ENCODE measurements at places on chromosomes 7 and 10.

DNA sequence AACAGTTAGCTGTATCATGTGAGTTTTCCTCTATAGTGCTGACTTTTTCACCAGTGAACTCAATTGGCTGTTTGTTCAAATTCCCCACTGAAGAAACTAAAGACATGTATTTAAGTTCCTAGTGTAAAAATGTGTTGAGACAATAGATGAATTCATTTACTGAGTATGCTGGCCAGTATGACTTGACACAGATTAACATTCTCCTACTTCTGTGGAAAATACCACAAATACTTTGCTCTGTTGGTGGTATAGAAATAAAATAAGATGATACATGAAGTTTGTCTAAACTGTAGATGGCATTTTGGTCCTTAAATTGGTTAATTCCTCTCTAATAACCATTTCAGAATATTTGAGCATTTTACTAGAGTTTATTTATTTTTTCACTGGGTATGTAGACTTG lies 227.7 kb upstream of the TEX47 start:
- DNase-seq = no peak

DNA sequence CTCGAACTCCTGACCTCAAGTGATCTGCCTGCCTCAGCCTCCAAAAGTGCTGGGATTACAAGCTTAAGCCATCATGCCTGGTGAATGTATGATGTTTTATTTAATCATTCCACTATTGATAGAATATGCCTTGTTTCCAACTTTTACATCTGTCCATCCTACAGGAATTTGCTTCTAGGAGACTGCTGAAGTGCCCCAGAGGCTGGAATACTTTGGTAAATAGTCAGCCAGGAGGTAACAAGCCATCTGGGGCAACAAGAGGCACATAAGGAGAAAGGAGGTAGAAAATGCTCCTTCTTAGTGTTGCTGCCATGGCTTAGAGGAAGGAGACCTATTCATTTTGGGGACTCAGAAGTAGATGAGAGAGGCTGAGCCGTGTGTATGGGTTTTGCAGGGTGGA lies 14.8 kb downstream of the PLCE1 start:
- no peak for DNase-seq

DNA sequence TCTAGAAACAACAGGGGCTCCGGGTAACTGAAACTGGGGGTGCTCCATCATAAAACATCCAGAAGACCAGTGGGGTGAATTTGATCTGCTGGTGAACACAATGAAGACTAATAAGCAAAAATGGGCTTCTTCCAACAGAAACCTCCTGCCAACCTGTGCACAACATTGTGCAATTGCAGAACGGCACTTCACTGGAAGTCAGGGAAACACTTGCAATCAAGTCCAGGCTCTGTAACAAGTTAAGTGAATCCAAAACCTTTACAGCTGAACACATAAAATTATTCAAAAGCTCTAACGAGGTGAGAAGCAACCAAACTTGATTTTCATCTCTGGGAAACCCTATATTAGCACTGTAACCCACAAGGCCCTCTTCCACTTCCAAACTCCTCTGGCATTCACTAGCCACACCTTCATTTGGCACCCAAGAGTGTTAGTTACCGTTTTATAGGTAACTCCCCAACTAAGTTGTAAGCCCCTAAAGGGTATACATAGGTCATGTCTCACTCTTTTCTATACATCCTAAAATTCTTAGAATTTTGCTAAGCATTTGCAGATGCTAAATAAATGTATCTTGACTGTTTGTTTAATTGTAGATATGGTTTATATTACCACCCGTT lies 22.0 kb downstream of the IMMP2L start:
- no peak for DNase-seq

DNA sequence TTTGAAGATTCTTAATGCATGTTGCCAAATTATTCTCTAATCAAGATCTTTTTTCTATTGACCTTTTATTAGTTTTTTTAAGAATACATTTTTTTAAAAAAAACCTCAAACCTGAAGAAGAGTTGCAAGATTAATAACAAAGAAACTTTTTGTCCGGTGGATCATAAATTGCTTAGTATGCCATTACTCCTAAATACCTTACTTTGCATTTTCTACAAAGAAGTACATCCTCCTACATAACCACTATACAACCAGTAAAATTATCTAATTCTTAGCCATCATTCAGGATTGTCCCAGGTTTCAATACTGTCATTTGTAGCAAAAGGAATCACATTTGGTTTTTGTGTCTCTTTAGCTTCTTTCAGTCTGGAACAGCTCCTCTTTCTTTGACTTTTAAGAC lies 77.9 kb downstream of the SRI start:
- no peak for DNase-seq

DNA sequence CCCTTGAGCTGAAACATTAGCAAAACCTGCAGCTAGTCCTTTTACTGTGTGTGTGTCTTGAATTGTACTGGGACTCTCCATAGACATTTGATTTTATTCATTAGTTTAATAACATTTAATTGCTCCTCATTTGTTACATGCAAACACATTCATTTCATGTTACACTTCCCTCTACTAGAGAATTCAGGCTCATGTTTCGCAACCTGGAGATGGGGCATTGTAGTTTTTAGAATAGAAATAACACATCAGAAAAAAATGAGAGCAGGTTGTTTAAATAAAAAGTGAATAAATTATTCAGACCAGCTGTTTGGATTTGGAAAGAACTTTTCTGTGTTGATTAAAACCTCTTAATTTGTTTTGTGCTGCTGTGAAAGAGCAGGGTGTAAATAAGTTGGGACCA lies 243.9 kb downstream of the ETV1 start:
- no peak for DNase-seq

- DNase-seq = no peak
These were observed 56.4 kb upstream of the DKK1 start for GRCh38 chr10:52257692-52258075.

DNA sequence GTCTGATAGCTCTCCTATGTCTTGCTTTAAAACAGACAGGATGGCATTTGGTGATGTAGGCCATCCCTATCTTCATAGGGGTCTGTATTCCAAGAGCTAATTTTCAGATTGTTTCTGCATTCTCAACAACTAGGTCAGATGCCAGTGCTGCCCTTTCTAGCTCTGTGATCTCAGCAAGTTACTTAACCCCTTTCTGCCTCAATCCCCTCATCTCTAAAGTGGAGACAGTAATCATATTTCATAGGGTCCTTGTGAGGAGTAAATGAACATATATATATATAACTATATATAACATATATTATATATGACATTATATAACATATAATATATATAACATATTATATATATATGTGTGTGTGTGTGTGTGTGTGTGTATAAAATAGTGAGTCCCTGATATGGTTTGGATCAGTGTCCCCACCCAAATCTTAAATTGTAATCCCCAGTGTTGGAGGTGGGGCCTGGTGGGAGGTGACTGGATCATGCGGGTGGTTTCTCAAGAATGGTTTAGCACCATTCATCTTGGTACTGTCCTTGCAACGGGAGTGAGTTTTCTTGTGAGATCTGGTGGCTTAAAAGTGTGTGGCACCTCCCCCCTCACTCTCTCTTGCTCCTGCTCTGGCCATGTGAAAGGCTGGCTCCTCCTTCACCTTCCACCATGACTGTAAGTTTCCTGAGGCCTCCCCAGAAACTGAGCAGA lies 45.2 kb downstream of the HIPK2 start:
- no peak for DNase-seq

DNA sequence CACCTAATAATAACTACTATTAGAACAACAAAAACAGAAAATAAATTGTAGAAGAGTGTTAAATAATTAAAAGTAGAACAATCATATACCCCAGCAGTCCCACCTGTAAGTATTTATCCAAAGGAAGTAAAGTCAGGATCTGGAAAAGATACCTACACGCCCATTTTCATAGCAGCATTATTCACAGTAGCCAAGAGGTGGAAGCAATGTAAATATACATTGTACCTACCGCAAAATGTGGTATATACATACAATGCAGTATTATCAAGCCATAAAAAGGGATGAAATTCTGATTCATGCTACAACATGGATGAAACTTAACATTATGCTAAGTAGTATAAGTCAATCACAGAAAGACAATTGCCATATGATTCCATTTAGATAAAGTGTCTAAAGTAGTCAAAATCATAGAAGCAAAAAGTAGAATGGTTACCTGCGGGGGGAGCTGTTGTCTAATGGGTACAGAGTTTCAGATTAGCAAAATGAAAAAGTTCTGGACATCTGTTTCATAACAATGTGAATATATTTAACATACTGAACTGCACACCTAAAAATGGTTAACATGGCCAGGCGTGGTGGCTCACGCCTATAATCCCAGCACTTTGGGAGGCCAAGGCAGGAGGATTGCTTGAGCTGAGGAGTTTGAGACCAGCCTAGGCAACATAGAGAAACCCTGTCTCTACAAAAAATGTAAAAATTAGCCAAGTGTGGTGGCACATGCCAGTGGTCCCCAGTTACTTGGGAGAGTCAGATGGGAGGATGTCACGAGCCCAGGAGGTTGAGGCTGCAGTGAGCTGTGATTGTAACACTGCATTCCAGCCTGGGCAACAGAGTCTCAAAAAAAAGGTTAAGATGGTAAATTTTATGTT lies 6.0 kb upstream of the TMED4 start:
- no peak for DNase-seq

DNA sequence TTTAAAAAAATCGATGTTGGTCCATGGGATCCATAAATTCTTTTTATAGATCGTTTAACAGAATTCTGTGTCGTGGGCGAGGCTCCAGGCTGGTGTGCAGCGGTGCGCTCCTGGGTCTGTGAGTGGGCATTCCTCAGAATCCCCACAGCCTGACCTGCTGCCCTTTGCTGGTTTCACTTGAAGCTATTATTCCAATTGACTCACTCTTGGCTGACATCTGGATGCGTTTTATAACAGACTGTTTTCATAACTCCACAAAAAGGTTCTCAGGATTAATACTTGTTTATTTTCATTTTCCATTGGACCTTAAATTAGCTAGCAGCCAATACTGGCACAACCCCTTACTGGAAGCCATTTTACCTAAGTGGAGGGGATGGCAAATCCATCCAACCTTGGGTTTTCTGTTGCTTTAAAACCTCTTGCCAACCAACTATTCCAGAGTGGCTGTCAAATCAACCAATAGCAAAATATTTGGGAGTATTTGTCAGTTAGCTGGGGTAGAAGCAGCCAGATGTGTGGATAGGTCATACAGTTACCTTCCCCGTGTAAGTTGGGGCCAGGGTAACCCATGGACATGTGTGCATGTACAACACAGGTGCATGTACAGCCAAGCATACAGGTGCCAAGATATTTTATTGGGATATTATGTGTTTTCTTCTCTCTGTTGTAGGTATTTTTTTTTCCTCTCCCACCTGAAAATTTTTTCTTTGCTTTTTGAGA lies 160.7 kb upstream of the ZNF32 start:
- no peak for DNase-seq

- DNase-seq = no peak
These were observed 87.5 kb downstream of the ATXN7L1 start for GRCh38 chr7:105788816-105789349.

DNA sequence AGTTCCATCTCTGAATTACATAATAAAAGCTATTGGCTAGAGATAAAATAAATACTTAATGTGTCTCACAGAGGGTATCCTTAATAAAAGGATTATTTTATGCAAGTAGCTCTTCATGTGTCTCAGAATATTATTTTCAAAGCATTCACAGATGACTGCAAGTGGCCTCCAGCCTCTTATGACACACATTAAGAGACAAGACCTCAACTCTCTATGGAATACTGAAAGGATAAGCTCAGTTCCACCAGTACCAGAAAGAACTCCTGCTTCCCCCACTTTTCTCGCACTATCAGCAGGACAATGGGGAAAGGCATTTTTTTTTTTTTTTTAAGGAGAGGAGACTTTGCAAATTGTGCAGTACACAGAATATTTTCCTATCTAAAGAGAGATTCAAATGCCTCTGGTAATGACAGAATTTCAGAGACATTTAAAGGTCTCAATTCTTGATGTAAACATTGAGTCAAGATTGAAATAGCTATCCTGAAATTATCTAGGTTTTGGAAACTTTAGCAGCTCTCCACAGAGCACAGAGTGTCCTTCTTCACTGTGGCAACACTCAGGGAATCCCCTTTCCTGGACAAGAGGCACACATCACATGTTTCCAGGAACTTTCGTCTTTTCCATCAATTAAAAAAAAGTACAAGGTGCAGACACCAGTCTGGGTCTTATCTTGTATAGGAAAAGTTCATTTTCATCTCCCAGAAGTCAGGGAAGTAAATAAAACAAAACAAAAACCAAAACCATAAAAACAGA lies 122.0 kb upstream of the ANK3 start:
- no peak for DNase-seq

DNA sequence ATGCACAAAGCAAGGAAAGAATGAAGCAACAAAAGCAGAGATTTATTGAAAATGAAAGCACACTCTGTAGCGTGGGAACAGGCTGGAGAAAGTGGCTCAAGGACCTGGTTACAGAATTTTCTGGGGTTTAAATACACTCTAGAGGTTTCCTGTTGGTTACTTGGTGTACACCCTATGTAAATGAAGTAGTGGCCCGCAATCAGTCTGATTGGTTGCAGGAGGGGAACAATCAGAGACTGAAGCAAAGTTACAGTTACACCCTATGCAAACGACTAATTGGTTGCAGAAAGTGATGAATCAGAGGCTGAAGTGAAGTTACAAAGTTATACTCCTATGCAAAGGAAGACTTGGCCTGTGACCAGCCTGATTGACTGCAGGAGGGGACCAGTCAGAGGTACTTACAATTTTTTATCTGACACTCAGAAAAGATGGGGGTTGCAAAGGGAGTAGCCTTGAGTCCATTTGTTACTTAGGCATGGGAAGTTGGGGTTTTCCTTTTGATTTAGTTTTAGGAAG lies 3.6 kb upstream of the MTPN start:
- no peak for DNase-seq

DNA sequence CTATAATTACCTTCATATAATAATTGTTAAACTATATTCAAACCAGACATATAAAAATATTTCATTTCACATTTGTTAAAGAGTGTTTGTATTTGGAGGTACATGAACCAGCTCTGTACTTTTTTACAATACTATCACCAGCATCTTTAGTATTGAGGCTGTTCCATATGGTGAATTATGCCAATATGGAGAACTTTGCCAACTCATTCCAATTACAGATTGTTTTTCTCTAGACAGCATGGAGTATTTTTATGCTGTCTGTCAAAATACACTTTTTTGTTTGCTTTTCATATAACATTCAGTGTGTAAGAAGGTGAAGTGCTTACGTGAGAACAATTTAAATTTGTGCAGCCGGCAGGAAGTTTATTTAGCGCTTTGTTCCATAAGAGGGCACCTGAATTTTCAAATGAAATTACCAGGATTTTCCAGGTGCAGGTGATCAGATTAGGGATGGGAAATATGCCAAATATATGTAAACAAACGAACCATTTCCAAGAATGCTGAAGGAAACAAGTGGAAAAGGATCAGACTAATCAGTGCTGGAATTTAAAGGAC lies 54.9 kb downstream of the SEMA3E start:
- DNase-seq = no peak

DNA sequence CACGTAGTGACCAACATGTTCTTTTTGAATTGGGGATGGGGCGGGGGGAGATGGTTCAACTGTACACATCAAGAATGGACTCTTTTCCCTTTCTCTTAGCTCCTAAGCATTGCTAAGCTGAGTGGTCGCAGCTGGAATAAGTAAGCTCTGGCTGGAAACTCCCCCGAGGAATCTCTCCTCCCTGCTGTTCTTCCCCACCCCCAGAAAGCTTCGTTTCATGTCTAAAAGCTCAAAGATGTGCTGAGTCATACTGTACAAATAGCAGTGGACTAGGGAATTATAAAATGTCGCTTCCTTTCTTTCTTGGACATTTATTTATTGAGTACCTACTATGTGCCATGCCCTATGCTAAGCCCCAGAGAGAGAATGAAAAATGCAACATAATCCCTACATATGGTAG lies 191.1 kb upstream of the ADO start:
- DNase-seq = no peak

GRCh38 chr7:65953890-65954450 lies 28.0 kb downstream of the GUSB start:
- DNase-seq = peak; percentile 45

- no peak for DNase-seq
These were observed 55.7 kb downstream of the PDGFA start for GRCh38 chr7:463817-464453.

Measured in putamen (tissue), 1 donor.